ENCODE measurements at places on chromosomes 12 and 14.
A peak's percentile ranks its signal among the peaks of the same experiment; 100 is the strongest.

GRCh38 chr14:55585854-55586253 is 5.8 kb downstream of the KTN1 start:
- no peak for DNase-seq

- no peak for DNase-seq
Observed at GRCh38 chr12:63918800-63919300, 74.3 kb downstream of the SRGAP1 start.

- DNase-seq = no peak
Observed at GRCh38 chr12:32983332-32983731, 86.8 kb upstream of the PKP2 start.

- DNase-seq = peak; percentile 87
Observed at GRCh38 chr12:101876861-101877805, at the start of gene DRAM1. Gene DRAM1, plus strand, starts transcription at chr12:101877580. Its CDS starts 210 bp downstream, at chr12:101877790.

DNA sequence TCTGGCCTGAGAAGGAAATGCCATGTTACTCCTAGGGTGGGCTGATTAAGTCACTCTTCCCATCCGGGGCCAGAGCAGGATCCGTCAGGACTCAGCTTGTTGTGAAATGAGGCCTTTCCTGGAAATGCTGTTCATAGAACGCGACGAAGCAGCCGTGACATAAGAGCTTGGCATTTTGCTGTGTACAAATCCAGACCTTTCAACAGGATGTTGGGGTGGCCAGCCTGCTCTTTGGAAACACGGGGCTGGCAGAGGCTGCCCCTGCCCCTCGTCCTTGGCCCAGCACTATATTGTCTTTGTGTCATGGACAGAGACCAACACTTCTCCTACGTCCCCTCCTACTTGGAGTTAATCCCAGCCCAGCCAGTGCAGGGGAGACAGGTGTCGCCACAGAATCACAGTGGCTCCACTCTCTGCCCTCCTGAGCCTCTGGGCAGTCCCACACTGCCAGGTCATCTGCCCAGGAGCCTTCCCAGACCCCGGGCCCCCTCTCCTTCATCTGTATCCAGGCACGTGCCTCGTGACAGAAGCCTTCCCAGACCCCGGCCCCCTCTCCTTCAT is 18.6 kb upstream of the EIF5 start:
- no peak for DNase-seq

DNA sequence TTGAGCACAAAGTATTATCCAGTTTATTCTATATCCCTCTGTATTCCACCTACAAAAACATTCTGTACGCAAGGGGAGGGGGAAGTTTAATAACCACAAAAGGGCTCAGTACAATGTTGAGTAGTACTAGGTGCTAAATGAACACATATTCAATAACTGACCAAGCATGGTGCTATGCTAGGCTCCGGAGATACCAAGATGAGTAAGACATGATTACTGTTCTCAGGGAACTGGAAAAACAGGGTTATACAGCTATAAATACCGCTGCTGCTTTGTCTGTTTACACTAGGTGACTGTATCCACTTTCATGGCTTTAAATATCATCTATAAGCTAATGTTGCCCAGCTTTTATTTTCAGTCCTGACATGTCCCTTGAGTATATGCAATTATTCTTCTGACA is 135.8 kb downstream of the INSM2 start:
- DNase-seq = no peak

DNA sequence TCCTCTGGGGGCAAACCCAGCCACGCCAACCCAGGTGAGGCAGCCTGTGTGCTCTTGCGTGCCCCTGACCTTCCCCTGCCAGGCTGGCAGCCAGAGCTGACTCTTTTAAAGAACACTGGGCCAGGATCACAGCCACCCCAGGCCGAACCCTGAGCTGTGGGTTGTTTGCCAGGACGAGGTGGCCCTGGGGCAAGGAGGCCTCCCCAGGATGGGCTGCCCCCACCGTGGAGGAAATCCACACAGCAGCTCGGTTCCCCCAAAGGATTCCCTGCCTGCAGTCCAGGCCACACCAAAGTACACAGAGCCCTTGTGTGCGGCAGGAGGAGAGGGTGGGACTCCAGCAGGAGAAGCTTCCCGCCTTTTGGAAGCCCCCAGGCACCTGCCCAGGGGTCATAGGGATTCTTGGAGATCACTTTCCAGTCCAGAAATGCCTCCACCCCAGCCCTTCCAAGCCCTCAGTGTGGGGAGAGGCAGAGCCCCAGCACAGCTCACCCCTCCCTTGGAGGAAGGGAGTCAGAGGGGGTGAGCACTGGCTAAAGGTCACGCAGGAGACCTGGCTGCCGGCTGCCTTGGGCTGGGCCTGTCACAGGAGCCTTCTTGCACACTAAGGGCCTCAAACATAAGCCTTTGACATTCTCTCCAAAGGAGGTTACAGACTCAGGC is 115.6 kb downstream of the CALM1 start:
- DNase-seq = no peak

GRCh38 chr12:87467936-87468335 is 561.3 kb downstream of the C12orf50 start:
- DNase-seq = no peak

DNA sequence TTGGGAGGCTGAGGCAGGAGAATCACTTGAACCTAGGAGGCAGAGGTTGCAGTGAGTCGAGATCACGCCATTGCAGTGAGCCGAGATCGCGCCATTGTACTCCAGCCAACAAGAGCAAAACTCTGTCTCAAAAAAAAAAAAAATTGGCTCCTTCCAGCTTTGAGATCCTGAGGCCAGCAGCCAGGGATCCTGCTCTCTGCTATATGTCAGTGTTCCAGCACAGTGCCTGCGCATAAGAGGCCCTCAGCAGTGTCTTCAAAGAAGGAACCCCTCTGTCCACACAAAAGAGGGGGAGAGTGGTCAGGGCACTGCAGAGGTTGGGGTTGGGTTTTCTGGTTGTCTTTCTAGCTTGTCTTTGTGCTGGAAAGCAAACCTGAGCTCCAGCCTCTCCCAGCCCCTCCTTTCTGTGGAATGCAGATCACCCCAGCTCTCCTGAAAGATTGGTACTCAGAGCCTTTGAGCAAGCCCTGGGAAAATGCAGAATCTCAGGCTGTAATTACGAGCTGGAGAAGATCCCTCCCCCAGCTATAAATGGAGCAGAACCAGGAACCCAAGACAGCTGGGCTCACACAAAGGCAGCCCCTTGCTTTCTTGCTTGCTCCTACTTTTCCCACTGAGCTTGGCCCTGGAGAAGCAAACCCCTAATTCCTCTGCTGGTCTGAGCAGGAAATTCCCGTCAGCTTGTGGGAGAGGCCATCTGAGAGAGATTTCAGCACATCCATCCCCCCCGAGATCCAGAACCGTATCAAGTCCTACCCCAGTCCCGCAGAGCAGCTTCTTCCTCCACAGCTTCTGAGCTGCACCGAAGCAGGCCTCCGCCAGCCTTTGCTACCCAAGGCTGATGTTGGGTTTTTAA is 205.7 kb downstream of the ZFP36L1 start:
- DNase-seq = no peak

DNA sequence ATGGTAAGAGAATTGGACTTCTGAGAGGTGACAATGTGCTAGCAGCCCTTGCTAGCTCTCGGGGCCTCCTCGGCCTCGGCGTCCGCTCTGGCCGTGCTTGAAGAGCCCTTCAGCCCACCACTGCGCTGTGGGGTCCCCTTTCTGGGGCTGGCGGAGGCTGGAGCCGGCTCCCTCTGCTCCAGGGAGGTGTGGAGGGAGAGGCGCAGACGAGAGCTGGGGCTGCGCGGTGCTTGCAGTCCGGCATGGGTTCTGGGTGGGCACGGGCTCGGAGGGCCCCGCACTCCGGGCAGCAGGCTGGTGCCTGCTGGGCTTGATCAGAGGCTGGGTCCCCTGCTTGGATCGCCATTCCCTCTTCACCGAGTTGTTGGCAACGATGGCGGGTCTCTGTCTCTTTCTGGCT is 226.4 kb upstream of the AMIGO2 start:
- no peak for DNase-seq

DNA sequence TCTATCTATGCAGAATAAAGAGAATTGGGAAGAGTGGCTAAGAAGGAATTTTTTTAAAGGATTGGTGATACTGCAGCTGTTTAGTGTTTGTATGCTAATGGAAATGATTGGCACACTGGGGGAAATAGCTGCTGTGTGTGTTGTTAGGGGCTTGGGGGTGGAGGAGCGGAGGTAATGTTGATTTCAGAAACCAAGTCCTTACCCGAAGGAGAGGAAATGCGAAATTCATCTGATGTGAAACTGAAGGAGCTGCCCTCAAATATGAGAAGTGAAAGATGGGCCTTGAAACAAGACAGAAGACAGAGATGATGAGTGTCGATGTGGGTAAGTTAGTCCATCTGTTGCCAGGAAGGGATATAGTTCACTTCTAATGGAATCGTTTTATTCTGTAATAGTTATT is 21.2 kb upstream of the RNASE12 start:
- DNase-seq = no peak

- peak; percentile 43 for DNase-seq
Observed at GRCh38 chr14:69693145-69693544, 73.8 kb upstream of the SRSF5 start.

DNA sequence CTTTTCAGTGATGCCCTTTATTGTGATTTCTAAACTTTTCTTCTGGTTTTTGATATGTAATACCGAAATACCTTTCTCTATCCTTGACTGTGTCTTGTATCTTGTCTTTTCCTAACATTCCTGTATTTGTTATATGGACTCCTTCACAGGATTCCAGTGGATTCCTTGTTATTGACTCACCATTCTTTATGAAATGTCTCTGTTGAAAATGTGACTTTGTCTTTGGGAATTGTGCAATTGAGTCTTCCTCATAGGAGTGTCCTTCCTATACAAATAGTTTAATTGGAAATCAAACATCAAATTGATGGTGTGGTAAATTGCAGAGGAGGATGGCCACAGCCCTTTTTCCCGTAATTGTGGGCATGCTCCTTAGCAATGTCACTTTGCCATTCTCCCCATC is 296.6 kb upstream of the KITLG start:
- no peak for DNase-seq

- DNase-seq = no peak
Observed at GRCh38 chr14:69624136-69624535, 12.7 kb downstream of the SUSD6 start.

- DNase-seq = no peak
Observed at GRCh38 chr12:89092297-89092696, 260.0 kb downstream of the DUSP6 start.

DNA sequence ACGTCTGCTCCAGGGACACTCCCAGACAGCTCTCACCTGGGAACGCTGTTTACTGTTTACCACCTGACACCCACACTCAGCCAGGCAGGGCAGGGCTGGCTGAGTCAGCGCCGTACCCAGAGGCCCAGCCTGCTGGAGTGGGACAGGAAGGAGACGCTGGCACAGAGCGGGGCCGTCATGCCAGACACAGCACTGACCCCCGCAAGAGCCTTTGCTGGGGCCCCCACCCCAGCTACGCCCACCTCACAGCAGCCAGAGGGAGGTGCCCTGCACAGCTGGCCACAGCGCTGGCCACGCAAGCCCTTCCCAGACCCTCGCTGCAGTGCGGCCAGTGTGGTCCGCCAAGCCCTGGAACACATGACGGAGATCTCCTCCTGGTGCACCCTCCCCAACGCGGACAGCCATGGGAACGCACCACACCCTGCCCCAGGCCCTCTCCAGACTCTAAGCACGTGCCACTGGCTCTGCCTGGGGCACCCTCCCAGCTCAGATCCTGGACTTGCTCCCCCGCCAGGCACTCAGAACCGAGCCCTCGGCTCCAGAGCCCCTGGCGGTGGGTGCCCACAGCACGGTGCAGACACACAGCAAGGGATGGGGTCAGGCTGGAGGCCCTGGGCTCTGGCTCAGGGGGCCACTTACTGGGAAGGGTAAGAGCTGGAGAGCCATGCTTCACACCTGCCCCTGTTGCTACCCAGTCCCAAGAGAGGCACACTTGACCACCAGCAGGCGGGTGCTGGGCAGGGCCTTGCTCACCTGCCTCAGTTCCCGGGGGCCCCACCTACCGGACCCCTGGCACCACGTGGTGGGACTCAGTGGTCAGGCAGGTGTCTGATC is 5.7 kb downstream of the AHNAK2 start:
- no peak for DNase-seq

GRCh38 chr12:66467932-66468331 is 165.6 kb downstream of the HELB start:
- DNase-seq = no peak

DNA sequence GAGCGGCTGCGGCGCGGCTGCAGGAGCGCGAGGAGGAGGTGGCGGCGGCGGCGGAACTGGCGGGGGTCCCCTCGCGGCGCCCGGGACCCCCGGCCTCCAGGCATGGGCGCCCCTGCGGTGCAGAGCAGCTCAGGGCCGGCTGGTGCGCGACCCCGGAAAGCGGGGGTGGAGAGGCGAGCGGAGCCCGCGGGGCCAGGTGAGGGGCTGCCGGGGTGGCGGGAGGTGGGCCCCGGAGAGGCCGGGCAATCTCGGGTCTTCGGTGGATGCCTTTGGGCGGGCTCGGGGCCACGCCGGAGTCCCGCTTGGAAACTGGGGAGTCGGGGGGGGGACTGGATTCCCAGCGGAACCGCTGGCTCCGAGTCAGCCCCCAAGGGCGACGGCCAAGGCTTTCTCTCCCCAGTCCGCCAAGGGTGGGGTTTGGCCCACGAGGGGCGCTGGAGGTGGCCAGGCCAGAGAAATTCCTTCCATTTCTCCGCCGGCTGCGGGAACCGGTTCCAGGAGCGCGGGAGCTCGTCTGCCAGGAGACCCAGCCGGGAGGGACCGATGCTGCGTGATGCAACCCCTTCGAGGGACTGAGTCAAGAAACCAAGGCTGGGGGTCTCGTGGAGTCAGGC is 13.9 kb upstream of the NR4A1 start:
- DNase-seq = no peak

DNA sequence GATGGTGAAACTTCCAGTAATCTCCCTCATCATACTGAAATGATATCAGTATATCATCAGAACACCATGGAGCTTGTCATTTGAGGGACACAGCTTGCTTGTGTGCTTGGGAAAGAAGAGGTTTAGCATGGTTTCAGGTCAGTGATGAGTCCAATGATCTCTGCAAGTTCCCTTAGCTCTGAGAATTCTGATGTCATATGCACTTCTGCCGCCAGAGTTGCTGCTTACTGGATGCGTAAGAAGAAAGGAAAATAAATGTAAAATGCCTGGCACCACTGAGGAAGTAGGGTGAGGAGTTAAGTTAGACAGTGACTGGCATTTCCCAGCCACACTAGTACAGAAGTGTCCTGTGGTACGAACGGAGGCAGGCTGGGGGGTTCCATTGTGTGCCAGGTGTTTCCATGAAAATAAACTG is 22.6 kb downstream of the PRKCH start:
- DNase-seq = peak; percentile 67

DNA sequence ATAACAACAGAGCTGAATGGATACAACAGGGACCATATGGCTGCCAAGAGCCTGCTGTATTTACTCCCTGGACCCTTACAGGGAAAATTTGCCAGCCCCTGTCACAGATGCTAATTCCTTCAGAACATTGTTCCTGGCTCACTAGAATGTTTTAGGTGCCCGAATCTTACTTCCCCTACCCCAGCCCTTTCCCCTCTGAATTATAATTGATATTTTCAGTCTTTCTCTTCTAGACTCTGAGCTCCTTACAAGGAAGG is 235.3 kb downstream of the KSR2 start:
- no peak for DNase-seq

Measured in CD4-positive, alpha-beta T cell treated with Interleukin-4 for 1 hour (primary cell).